Liver (tissue), 10 donors: ENCODE measurements at places on chromosomes 1 and 21. TPM values are rescaled to one million over a fixed set of nuclear protein-coding genes. Genes with fewer than 3 reads are reported as not detected.

- H3K27ac ChIP-seq, result no peak overlapping the region
- DNase-seq, result peak; percentile 40
- peaks cover 1% of the 10 kb centered on the region for H3K4me1 ChIP-seq
- no peaks in the 10 kb centered on the region for H3K27me3 ChIP-seq
- H3K4me3 ChIP-seq, result peak overlapping the region; percentile 59
These were observed 12.7 kb upstream of the HMGCL start for GRCh38 chr1:23837908-23838307.

- no peak overlapping the region for H3K4me3 ChIP-seq
- no peak overlapping the region for H3K27ac ChIP-seq
- H3K36me3 ChIP-seq, result no peaks in the 10 kb centered on the region
These were observed 7.6 kb upstream of the HHAT start for GRCh38 chr1:210321131-210321530.

DNA sequence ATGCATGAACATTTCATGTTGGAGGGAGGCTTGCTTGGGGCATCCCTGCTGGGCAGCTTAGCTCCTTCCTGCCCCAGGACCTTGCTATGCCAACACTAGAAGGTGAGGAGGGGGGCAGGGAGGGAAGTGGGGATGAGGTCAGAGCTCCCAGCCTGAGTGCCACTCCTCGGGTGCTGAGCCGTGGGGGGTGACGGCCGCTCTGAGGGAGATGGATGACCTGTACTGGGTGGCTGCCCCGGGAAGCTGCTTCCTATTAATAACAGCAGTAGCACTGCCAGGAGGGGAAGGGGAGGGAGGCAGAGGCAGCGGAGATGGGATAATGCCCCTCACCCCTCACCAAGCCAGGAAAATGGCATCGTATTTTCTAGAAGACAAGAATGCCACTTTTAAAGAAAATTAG is 60.6 kb downstream of the UBIAD1 start:
- no peaks in the 10 kb centered on the region for H3K36me3 ChIP-seq
- no peaks in the 10 kb centered on the region for H3K27me3 ChIP-seq
- no peaks in the 10 kb centered on the region for H3K4me1 ChIP-seq
- no peak for DNase-seq
- H3K27ac ChIP-seq, result no peak overlapping the region

GRCh38 chr1:212566522-212567479 is 41.8 kb upstream of the ATF3 start:
- peak overlapping the region; percentile 44 for H3K27ac ChIP-seq
- no peak for DNase-seq
- no peaks in the 10 kb centered on the region for H3K4me1 ChIP-seq
- H3K4me3 ChIP-seq, result no peak overlapping the region
- no peaks in the 10 kb centered on the region for H3K27me3 ChIP-seq

- H3K4me3 ChIP-seq, result no peak overlapping the region
- no peaks in the 10 kb centered on the region for H3K4me1 ChIP-seq
- H3K36me3 ChIP-seq, result no peaks in the 10 kb centered on the region
- DNase-seq, result no peak
These were observed 180.9 kb downstream of the TNR start for GRCh38 chr1:175562452-175562851.

GRCh38 chr1:154546264-154547063 is 12.0 kb downstream of the UBE2Q1 start:
- peak; percentile 54 for DNase-seq
- H3K36me3 ChIP-seq, result peaks cover 7% of the 10 kb centered on the region
- peak overlapping the region; percentile 74 for H3K27ac ChIP-seq
- no peak overlapping the region for H3K4me3 ChIP-seq
- H3K27me3 ChIP-seq, result no peaks in the 10 kb centered on the region

DNA sequence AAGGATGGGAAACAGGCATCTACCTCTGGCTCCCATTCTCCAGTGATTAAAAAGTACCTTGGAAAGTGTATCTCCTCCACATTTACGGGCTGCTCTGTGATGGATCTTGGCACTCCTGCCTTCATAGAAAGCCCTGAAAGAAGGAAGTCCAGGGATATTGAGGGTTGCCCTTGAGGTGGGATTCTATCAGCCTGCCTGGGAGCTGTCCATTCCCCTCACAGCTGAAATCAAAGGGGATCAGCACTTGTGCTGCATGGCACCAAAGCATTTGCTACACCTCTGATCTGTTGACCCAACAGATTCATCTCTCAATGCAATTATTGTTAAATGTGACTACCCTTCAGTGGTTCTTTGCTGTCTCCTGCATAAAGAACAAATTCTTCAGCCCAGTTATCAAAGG is 442.0 kb upstream of the RUNX1 start:
- H3K4me1 ChIP-seq, result no peaks in the 10 kb centered on the region
- no peak overlapping the region for H3K27ac ChIP-seq
- H3K36me3 ChIP-seq, result no peaks in the 10 kb centered on the region
- H3K27me3 ChIP-seq, result no peaks in the 10 kb centered on the region
- no peak overlapping the region for H3K4me3 ChIP-seq

GRCh38 chr21:37074546-37074945 is 1.5 kb downstream of the TTC3 start:
- peak overlapping the region; percentile 99 for H3K27ac ChIP-seq
- H3K4me3 ChIP-seq, result peak overlapping the region; percentile 83
- H3K36me3 ChIP-seq, result no peaks in the 10 kb centered on the region
- DNase-seq, result no peak
- H3K4me1 ChIP-seq, result peaks cover 17% of the 10 kb centered on the region
- H3K27me3 ChIP-seq, result no peaks in the 10 kb centered on the region

DNA sequence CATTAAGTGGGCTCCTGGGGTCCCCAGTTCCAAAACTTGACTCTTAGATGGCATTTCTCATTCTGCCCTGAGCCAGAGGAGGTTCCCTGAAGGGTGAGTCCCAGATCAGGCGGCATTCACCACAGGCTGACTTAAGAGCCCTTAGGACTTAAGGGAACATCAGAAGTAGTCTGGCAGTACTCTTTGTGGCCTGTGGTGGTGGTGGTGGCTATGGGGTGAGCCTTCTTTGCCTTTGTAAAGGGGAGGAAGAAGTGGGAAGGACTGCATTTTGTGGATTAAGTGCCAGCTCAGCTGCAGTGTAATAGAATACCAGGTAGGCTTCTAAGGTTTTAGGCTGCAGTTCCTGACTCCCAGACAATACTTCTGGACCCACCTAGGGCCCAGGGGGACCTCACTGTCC is 186.5 kb upstream of the KCTD3 start:
- no peaks in the 10 kb centered on the region for H3K4me1 ChIP-seq
- no peaks in the 10 kb centered on the region for H3K36me3 ChIP-seq
- DNase-seq, result no peak
- H3K27me3 ChIP-seq, result no peaks in the 10 kb centered on the region

DNA sequence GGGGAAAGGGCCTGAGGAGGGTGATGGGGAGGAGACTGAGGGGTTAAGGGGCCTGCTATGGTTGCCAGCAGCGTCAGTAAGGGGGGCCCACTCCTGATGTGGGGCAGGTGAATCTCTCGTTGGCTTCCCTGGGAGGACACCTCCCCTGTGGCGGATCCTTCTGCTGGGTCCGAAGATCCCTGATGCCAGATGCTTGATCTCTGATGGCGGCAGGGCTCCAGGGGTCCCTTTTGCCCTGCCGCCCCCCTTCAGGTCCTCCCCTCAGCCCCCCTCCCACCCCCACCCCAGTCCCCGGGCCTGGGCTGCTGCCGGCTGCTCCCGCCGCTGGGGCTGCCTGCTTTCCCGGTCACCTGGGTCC is 219 bp downstream of the CELF3 start:
- no peaks in the 10 kb centered on the region for H3K36me3 ChIP-seq
- no peaks in the 10 kb centered on the region for H3K27me3 ChIP-seq
- DNase-seq, result no peak
- peaks cover 18% of the 10 kb centered on the region for H3K4me1 ChIP-seq

- no peaks in the 10 kb centered on the region for H3K4me1 ChIP-seq
- H3K27ac ChIP-seq, result no peak overlapping the region
- H3K27me3 ChIP-seq, result no peaks in the 10 kb centered on the region
- H3K4me3 ChIP-seq, result no peak overlapping the region
- H3K36me3 ChIP-seq, result no peaks in the 10 kb centered on the region
These were observed 32.3 kb downstream of the RCAN1 start for GRCh38 chr21:34582506-34583150.

DNA sequence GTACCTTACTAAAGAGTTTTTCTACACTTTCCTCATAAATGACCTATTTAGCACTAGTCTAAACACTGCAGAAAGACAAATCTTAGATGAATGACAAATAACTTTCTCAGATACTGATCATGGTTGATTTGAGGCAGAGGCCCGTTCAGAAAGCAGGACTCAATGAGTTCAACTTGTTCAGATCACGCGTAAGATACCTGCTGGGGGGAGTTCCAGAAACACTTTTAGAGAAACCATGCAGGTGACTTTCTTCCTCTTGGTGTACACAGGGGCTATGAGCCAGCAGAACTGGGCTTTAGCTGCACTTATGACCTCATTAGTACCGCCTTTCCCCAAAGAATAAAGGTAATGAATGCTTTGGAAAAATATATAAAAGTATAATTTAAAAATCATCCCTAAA is 38.8 kb upstream of the TTC39A start:
- H3K4me1 ChIP-seq, result no peaks in the 10 kb centered on the region
- H3K36me3 ChIP-seq, result peaks cover 14% of the 10 kb centered on the region
- H3K4me3 ChIP-seq, result no peak overlapping the region
- no peaks in the 10 kb centered on the region for H3K27me3 ChIP-seq
- no peak overlapping the region for H3K27ac ChIP-seq

- H3K36me3 ChIP-seq, result no peaks in the 10 kb centered on the region
- H3K4me1 ChIP-seq, result peaks cover 9% of the 10 kb centered on the region
- no peak overlapping the region for H3K27ac ChIP-seq
- no peak for DNase-seq
- H3K27me3 ChIP-seq, result no peaks in the 10 kb centered on the region
These were observed 9.4 kb downstream of the IPO9 start for GRCh38 chr1:201838381-201838780.

DNA sequence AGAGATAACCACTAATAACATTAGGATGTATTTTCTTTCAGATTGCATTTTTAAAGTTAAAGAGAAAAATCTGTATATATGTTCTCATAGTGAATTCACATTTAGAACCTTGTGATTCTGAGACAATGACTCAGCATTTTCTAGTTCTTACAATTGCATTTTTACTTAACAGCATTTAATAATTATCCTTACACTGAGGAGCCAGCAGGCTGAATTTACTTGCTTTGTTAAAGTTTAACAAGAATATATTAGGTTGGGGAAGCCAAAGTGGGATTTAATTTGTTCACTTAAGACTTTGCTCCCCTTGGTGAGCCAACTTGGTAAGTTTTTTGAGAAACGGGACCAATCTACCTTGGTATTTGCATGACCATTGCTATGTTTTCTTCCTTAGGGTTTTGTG is 4.5 kb downstream of the PATJ start:
- no peaks in the 10 kb centered on the region for H3K36me3 ChIP-seq
- DNase-seq, result no peak
- no peak overlapping the region for H3K27ac ChIP-seq
- H3K27me3 ChIP-seq, result no peaks in the 10 kb centered on the region

- no peaks in the 10 kb centered on the region for H3K36me3 ChIP-seq
- H3K4me3 ChIP-seq, result no peak overlapping the region
- H3K27ac ChIP-seq, result peak overlapping the region; percentile 35
- no peaks in the 10 kb centered on the region for H3K27me3 ChIP-seq
- no peak for DNase-seq
These were observed 133.4 kb downstream of the EDEM3 start for GRCh38 chr1:184621260-184621659.

GRCh38 chr1:10738061-10739058 is 58.1 kb downstream of the CASZ1 start:
- no peak overlapping the region for H3K27ac ChIP-seq
- no peaks in the 10 kb centered on the region for H3K27me3 ChIP-seq
- no peak overlapping the region for H3K4me3 ChIP-seq
- no peaks in the 10 kb centered on the region for H3K36me3 ChIP-seq
- H3K4me1 ChIP-seq, result no peaks in the 10 kb centered on the region

DNA sequence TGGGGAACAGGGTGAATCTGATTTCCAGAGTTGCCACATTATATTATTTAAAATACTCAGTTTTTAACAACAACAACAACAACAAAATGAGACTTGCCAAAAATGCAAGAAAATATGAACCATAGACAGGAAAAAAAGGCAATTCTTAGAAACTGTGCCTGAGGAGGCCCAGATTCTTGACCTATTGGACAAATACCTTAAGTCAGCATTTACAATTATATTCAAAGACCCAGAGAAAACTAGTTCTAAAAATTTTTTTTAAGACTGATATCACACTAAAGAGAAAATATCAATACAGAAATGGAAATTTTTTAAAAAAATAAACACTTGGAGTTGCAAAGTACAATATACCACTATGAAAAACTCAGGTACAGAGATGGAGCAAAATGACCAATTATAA is 152.8 kb upstream of the LYPLAL1 start:
- H3K4me3 ChIP-seq, result no peak overlapping the region
- H3K36me3 ChIP-seq, result no peaks in the 10 kb centered on the region
- H3K27ac ChIP-seq, result no peak overlapping the region
- no peaks in the 10 kb centered on the region for H3K4me1 ChIP-seq

TNN gene
- total RNA-seq, result 1.3 TPM

SCNM1 gene
- total RNA-seq, result 4.8 TPM

SASS6 gene
- total RNA-seq, result 5.9 TPM

KRTAP22-2 gene
- total RNA-seq, result not detected

ZNF691 gene
- total RNA-seq, result 2.7 TPM

CCDC181 gene
- total RNA-seq, result 0.08 TPM

RAB7B gene
- not detected for total RNA-seq

CFHR1 gene
- total RNA-seq, result 288 TPM
